ENCODE measurements at places on chromosomes 4 and X.

DNA sequence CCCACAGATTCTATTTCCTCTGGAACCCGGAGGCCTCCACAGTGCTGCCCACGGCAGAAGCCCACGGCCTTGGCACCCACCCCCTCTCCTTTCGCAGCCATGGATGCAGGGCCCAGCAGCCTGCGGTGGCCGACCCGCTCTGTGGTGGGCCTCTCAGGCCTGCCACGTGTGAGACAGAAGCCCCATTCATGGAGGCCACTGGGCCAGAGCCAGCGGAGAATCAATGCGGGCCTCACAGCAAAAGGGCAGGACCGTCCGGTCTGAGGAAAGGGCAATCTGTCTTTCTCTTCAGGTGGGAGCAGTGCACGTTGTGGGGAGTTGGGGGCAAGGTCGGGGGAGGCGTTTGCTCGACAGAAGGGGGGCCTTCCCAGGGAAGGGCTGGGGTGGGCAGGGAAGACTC is 8.4 kb upstream of the HAUS7 start:
- no peak for DNase-seq

- DNase-seq, result no peak
Measured at GRCh38 chr4:158523990-158524535, 2.4 kb downstream of the RXFP1 start.

DNA sequence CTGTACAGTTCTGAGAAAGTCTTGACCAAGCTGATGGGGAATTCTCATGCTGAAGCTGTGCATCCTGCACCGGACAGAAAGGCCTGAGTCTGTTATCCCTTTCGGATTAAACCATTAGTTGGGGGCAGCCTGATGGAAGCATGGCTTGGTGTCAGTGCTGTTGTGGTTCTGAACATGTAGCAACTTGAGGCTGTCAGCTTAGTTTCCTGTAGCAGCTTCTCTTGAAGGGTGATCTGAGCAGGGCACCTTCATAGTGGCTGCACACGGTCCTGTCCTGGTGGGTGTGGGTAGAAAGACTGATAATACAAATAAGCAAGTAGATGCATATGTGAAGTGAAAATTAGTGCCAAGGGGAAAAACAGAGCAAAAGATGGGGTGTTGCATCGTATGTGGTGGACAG is 11.7 kb downstream of the KIAA0232 start:
- no peak for DNase-seq

- DNase-seq, result no peak
Measured at GRCh38 chr4:159966746-159967145, 863.9 kb downstream of the RAPGEF2 start.

- DNase-seq, result no peak
Measured at GRCh38 chrX:94256396-94256795, 582.4 kb downstream of the FAM133A start.

GRCh38 chr4:90030953-90031352 is 96.2 kb upstream of the CCSER1 start:
- no peak for DNase-seq

DNA sequence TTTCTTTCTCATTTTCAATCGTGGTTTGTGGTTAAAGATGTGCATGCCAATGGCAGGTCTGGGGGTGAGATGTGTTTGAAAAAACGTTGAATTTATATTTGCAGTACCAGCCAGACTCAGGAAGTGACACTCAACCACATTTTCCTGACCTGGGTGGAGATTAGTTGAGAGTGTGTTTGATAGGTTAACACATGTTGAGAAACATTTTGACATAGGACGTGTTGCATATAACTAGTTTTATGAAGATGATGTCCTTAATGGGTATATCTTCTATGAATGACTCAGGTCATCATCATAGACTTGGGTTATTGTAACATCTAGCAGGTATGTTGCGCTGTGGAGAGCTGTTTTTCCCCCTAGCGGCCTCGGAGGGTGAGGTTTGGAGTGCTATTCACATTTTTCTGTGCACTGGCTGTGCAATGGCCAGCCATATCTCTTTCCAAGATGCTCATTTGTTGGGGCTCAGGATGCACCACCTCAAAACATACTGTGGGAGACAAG is 21.7 kb upstream of the CD38 start:
- peak; percentile 28 for DNase-seq

GRCh38 chr4:4269331-4269731 is 20.6 kb downstream of the LYAR start:
- no peak for DNase-seq

- peak; percentile 88 for DNase-seq
Measured at GRCh38 chr4:15001248-15001868, 923 bp upstream of the CPEB2 start.

- DNase-seq, result no peak
Measured at GRCh38 chr4:169399976-169400767, 129.4 kb upstream of the SH3RF1 start.

DNA sequence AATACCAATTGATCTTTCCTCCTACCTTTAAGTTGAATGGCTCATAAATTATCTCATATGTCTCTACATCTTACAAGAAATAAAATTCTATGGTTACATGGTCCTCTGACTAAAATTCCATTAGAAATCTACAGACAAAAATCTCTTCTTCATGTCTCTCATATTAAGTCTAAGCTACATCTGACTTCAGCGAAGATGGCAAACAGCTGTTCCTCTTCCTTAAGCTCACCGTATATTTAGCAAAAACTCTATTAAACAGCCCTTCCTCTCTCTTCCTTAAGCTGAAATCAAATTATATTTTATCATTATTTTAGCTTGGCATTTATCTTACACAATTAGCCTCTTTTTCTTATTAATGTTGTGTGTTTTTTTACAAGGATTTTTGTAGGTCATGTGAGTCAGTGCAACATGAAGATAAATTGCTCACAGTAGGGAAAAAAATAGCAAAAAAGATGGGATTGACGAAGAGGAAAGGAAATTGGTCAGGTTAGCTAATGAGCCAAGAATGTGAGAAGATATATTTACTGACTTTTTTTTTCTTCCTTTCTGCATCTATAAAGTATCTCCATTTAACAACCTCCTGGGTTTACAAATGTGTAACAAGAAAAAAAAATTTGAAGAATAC is 2412.8 kb downstream of the ARAP2 start:
- no peak for DNase-seq

DNA sequence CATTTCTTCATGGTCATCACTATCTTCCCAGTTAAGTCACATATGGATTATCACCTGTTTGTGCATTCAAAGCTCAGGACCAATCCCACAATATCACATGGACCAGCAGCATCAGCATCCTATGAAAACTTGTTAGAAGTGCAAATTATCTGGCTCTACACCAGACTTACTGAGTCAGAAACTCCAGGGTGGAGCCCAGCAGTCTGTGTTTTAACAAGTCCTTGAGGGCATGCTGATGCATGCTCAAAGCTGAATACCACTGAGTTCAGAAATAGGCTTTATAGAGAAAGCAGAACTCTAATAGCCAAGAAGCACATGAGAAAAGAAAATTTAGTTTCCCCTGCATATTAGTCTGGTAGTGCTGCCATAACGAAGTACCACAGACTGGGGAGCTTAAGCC is 62.4 kb upstream of the GABRQ start:
- DNase-seq, result no peak

- DNase-seq, result no peak
Measured at GRCh38 chr4:41290479-41290878, 33.8 kb downstream of the UCHL1 start.

DNA sequence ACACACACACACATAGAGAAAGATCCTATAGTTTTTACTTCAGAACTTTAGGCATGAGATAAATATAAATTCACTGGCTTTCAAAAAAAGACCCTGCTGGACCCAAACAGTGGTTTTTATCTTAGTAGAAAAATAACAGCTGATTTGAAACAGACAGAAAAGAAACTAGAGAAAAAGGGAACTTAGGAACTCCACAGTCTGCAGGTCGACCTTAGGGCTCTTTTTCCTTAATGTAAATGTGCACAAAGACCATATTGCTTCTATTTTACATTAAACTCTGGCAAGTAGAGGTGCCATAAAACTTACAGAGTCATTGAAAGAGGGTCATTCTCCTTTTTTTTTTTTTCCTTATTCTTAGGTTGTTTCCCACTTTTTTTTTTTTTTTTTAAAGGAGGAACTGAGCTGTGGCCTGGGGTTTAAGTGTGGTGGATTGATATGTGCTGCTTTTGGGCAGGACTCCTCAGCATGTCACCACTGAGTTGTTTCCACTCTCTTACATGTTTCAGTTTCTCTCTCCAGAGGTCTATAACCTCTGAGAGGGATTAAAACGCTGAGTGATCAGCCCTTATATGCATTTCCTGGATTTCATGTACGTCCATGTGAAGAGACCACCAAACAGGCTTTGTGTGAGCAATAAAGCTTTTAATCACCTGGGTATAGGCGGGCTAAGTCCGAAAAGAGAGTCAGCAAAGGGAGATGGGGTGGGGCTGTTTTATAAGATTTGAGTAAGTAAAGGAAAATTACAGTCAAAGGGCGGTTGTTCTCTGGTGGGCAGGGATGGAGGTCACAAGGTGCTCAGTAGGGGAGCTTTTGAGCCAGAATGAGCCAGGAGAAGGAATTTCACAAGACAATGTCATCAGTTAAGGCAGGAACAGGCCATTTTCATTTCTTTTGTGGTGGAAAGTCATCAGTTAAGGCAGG is 70.8 kb upstream of the PACRGL start:
- peak; percentile 9 for DNase-seq

DNA sequence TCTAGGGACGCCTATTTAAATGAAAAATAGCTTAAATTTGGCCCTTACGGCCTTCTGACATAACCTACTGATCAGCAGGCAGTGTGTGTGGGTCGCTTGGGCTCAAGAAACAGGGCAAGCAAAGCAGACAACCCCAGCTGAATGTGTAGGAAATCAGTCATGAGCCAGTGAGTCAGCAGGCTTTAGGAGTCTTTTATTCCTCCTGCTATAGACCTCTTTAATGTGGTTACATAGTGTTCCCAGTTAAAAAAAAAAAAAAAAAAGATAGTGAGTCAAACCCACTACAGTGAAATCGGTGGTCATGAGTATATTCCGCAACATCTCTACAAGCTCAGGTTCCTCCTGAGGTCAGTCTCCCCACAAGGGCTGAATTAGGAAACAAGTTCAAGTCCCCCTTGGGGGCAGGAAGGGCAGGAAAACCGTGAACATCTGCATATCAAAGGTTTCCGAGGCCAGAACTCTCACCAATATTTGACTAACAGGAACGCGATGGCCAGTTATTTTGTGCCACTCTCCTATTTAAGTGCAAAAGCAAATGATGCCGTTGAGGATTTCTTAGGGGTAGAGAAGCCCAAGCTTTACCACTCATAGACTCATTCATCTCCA is 32.7 kb downstream of the ACSL1 start:
- DNase-seq, result peak; percentile 98

GRCh38 chr4:3707423-3708102 is 58.6 kb upstream of the ADRA2C start:
- no peak for DNase-seq

DNA sequence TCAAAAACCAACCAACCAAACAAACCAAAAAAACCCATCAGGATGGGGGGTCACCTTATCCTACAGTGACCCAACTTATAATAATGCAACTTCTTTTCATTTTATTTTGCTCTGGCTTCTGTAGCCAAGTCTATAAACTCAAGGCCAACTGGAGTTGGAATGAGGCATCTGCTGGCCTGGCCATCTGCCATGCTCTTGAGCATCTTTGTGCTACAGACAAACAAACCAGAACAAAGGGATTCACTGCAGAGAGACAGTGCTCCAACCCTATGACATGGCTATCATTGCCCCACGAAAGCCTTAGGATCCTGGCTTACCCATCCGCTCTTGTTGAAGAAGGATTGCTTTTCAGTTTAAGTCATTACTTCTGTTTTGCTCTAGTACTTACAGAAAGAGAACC is 49.2 kb upstream of the SCRG1 start:
- DNase-seq, result no peak

DNA sequence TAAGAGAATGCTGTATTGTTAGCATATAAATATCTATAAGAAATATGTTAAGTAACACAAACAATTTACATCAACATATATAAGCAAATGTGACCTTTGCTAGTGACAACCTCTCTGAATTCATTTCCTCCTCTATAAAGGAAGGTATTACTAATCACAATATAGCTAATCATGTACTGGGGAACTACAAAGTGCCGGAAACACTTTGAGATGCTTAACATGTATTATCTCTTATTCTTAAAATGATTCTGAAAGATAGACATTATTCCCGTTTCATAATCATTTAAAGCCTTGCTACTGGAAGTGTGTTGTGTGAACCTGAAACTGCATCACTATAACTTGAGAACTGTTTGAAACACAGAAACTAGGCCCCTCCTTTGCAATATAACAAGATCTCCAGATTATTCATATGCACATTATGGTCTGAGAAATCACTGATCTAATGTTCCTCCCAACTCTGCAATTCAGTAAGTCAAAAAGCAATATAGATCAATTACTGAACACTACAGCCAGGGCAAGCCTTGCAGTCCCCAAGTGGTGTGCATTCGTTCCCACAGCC is 54.0 kb downstream of the KLHL8 start:
- DNase-seq, result no peak

DNA sequence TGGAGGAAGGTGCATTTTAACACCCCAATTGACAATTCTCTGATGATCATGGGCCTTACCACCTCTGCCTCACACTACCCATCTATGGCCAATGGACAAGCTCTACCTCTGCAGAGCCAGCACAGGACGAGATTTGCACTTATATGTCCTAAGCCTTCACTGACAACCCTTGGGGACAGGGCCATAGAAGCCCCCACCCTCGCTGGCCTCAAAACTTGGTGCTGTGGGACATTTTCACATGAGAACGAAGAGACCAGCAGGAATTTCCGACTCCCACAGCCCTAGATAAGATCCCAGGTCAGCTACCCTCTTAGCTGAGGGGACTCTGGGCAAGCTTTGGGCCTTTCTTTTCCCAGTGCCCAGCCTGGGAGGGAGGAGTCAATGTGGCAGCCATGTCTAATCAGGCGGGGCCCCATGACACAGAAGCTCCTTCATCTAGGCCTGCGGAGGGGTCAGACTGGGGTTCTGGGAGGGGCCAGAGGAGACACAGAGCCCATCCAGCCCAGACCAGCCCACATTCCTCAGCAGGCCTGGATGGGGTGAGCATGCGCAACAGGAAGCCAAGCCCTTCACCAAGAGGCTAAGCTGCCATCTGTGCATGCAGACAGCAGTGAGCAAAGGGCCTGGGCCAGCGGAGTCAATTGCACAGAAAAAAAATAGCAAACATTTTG is 12.1 kb downstream of the PJA1 start:
- DNase-seq, result no peak

DNA sequence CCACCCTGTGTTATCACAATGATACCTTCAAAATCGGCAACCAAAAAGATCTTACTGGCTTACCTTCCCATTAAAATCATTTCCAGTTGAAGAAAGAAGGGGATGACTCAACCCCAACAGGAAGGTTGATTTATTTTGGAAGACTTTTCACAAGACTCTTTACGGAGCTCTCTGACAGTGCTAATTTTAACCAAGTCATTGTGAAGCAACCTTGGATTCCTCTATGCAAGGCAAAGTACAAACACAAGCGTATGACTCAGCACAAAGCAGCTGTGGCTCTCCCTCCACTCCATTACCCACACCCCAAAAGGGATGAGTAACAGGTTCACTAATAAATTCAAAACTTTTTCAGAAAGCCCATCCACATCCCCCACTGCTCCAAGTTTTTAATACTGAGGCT is 213.8 kb upstream of the FGF13 start:
- DNase-seq, result peak; percentile 58

- DNase-seq, result no peak
Measured at GRCh38 chr4:160129439-160129838, 1026.6 kb downstream of the RAPGEF2 start.

Measured in inflammatory macrophage (primary cell).